ENCODE measurements at places on chromosomes 6 and 20. TPM values are rescaled to one million over a fixed set of nuclear protein-coding genes. Genes with fewer than 3 reads are reported as not detected.

DNA sequence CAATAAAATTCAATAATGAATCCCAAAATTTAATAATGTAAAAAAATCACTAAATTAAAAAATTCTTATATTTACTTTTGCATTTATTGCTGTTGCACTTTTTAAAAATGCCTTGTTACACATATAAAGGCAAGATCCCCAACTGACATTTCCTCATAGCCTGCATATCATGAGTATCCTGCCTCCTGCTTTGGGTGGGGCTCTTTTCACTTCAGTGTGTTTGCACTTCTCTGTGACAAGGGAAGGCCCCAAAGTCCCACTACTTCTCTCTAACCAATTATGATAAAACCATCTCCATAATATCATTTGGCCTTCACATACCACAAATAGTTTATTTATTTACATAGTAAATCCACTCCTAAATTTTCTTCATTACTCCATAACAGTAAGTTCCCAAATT lies 446.1 kb upstream of the MARCKS start:
- no peak for DNase-seq

Gene VGLL2
- total RNA-seq = not detected

DNA sequence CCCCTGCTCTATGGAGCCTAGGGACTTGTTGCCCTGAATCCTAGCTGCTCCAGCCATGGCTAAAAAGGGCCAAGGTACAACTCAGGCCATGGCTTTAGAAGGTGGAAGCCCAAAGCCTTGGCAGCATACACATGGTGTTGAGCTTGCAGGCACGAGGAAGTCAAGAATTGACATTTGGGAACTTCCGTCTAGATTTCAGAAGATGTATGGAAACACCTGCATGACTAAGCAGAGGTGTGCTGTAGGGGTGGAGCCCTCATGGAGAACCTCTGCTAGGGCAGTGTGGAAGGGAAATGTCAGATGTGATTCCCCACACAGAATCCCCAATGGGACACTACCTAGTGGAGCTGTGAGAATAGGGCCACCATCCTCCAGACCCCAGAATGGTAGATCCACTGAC lies 95.1 kb upstream of the TMEM170B start:
- DNase-seq = no peak

DNA sequence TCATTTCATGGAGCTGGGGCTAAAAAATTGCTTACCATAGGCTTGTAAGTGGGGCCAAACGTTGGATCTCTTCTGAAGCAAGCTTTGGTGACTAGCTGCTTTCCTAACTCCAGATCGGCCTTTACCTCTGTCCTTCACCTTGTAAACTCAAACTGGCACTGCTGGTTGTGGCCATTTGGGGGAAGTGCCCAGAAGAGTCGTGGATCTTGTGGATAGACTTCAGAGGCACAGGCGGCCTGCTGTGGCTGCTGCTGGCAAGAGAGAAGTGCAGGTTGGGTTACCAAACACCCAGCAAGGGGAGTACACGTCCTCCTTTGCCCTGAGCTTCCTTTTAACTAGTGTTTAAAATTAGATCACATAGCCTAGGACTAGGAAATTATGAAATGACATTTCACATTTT lies 36.8 kb upstream of the KLHL31 start:
- no peak for DNase-seq

Gene VSTM2L
- 4.1 TPM for total RNA-seq

- DNase-seq = no peak
These were observed 108.6 kb downstream of the ATP9A start for GRCh38 chr20:51659491-51660050.
